Stimulated activated CD4-positive, alpha-beta T cell treated with anti-CD3 and anti-CD28 coated beads, Interleukin-1b, Interleukin-23, amount 100 ng/mL, for 1 hour (primary cell): ENCODE measurements at places on chromosomes 7 and 10.

- no peak for DNase-seq
Measured at GRCh38 chr7:91379236-91379635, 115.0 kb downstream of the FZD1 start.

GRCh38 chr10:124694481-124695220 is 49.5 kb downstream of the FAM53B start:
- no peak for DNase-seq

GRCh38 chr7:6153646-6154541 is 118.5 kb downstream of the CYTH3 start:
- no peak for DNase-seq

DNA sequence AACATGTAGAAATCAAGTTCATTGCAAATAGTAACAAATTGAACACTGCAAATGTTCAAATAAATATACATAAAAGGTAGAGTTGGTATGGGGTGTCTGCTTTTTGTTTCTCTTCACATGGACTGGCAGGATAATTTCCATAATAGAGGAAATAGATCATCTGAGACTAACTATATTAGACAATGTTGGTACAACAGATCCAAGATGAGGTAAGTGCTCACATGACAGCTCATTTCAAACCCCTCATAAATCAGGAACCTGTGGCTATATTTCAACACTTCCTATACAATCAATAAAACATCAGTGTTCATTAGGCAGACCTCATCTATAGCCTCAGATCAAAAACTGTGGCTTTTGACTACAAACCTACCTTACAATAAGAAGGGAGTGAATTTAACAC is 469.1 kb downstream of the GRM8 start:
- no peak for DNase-seq

DNA sequence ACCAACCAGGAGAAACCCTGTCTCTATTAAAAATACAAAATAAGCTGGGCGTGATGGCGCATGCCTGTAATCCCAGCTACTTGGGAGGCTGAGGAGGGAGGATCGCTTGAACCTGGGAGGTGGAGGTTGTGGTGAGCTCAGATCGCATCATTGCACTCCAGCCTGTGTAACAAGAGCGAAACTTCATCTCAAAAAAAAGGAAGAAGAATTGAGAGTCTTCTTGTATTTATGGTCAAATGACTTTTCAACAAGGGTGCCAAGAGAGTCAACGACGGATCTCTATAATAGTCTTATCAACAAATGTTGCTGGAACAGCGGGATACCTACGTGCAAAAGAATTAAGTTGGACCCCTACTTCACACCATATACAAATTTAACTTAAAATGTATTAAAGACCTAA is 21.6 kb upstream of the JAZF1 start:
- DNase-seq: no peak

DNA sequence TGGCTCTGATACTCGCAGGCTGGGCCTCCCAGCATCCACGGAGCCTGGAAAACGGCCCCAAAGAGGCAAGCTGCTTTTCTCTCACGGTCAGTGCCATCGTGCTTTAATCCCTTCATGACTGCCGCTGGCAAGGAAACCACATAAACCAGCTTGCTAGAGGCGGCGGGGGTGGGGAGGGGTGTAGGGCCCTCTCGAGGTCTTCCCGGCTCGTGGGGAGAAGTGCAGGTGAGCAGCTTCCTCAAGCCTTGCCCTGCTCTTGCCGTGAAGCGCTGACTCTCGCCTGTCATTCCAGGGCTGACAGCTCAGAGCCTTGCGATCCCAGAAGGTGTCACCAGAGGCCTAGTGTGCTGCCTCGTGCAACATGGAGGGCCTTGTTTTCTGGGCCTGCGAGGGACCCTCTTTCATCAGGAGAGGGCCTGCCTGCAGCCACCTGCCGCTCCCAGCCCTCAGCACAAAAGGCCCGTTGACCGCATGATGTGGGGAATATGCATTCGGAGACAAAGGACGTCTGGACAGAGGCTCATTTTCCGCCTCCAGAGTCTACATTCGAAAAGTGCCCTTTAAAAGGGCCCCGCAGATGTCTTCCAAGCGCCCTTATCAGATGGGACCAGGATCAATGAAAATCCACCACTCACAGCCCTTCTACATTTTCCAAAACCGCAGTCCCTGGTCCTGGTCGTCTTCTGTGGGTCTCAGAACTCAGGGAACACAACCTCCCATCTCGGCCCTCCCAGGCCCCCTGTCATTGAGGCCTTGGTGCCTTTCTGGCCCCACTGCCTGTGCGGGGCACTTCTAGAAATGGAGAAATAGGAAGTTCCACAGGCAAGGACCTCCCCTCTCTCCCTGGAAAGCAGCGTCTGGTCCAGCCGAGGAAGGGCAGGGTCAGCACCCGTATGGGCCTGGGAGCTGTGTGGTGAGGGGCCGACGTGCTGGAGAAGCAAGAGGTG is 58.7 kb downstream of the ZRANB1 start:
- DNase-seq: no peak

DNA sequence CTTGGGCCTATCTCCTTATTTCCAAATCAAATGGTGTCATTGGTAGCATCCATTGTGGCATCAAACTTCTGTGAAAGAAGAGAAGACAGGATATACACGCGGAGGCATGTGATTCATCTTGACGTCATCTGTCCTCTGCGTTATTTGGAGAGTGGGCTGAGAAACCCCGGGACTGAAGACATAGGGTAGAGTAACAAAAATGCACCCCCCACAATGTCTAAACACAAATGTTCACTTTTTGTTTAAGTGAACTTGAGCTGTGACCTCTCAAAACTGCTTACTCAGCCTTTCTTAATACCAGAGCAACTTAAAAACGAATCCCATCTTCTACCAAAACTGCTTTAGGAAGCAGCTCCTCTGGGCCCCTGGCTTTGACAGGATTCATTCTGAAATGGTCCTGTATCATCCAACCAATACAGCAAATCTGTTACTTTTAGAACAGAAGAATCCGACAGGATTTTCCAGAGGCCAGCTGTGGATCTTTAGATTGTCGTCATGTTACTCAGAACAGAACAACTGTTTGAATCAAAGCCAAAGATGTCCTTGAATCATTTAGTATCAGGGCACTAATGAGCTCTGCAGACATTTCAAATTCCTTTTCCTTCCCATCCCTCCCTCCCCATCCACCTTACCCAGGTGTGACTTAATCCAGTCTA is 438.1 kb downstream of the SUGCT start:
- no peak for DNase-seq

DNA sequence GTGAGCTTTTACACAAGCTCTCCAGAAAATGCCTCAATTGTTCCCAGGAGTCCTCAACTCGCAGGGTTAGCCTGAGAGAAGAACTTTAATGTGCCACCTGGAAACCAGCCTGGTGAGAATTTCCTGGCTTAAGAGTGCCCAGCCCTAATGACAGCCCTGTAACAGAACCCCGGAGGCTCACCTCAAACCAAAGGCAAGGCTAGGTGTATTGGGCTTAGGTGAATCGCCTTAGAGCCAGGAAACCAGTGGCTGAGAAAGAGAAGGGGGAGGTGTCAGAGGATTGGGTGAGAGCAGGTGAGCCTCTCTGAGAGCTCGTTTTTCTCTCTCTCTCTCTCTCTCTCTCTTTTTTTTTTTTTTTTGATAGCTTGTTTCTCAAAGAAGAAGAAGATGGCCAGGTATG is 7.3 kb downstream of the OCM2 start:
- DNase-seq: no peak

GRCh38 chr7:14385074-14385473 is 395.6 kb upstream of the ETV1 start:
- no peak for DNase-seq

- no peak for DNase-seq
Measured at GRCh38 chr7:149071182-149071635, 19.3 kb downstream of the ZNF786 start.

DNA sequence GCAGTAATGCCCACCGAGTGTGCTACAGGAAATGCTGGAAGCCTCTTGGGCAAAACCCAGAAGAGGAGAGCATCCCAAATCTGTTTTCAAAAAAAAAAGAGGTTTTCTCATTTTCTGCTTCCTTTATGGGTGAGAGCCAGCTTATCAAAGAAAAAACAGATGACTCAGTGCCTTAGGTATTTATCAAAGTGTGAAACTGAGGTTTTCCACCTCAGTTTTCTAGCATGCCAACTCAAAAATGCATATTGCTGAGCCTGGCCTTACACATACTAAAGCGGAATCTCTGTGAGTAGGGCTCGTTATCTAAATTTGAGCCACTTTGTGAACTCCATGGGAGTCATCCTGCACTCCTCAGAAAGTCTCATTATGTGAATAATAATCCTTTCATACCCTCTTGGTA is 705.1 kb downstream of the SUGCT start:
- no peak for DNase-seq

- DNase-seq: no peak
Measured at GRCh38 chr10:127485153-127485857, 63.8 kb upstream of the NPS start.

DNA sequence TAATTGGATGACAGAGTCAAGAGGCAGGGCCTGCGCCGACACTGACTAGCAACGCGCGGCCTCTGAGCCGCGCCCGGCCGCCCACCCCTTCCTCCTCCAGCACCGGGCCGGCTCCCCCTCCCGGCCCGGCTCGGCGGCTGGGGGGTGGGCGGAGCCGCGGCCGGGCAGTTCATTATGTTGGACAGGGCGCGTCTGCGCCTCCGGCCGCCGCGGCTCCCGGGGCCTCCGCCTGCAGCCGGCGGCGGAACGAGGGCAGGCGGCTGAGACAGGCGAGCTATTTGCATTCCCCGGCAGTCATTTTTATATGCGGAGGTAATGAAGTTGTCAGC is 106.7 kb downstream of the SNX10 start:
- DNase-seq: no peak

DNA sequence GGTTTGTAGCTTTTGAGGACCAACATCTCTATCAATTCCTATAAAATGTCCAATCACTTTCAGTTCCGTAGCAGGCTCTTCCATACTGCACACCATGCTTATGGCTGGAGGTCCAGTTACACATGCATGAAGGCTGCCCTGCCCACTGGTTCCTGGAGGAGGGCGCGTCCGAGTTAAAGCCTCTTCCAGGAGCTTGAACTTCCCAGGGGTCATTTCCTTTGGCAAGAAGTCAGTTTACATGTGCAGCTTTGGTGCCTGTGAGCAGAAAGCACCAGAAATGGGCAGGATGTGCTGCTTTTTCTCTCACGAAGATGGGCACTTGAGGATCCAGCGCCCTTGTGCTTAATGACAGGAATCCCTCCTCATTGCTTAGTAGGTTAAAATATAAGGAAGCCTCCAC is 17.6 kb upstream of the PHYH start:
- no peak for DNase-seq

- DNase-seq: no peak
Measured at GRCh38 chr10:78955206-78955605, 113.6 kb upstream of the ZMIZ1 start.

DNA sequence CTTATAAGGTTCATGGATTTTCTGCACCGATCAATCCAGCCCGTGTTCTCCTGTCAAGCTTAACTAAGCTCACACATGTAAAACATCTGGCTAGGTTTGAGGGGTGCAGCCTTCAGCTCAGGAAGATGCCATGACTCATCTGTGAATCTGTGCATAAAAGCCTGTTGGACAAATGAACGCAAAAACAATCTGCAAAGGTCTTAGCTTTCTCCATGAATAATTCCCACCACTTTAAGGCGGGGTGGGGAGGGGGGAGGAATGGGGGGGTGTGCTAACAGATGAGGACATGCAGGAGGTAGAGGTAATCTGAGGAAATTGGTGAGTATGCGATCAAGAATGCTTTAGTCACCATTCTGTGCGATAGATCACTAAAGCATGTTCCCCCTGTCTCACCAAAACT is 4.8 kb downstream of the DOCK4 start:
- DNase-seq: no peak

- DNase-seq: no peak
Measured at GRCh38 chr7:31850066-31850465, 163.1 kb downstream of the PPP1R17 start.

DNA sequence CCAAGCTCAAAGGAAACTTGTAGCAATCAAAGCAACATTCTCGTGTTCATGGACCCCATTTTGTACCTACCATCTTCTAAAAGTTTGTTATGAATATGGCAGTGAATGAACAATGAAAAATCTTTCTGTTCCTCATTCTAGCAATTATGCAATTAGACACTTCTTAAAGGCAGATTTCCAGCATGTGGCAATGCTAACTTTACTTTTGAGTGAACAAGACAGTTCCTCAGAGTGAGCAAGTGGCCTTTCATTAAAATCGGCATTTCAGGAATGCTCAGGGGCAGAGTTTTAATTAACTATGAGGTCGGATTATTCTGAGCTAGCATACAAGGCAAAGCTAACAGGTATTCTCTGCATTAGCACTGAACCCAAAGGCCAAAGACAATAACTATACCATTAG is 48.4 kb upstream of the NFE2L3 start:
- DNase-seq: no peak

GRCh38 chr10:127614484-127615017 is 65.4 kb downstream of the NPS start:
- DNase-seq: no peak

DNA sequence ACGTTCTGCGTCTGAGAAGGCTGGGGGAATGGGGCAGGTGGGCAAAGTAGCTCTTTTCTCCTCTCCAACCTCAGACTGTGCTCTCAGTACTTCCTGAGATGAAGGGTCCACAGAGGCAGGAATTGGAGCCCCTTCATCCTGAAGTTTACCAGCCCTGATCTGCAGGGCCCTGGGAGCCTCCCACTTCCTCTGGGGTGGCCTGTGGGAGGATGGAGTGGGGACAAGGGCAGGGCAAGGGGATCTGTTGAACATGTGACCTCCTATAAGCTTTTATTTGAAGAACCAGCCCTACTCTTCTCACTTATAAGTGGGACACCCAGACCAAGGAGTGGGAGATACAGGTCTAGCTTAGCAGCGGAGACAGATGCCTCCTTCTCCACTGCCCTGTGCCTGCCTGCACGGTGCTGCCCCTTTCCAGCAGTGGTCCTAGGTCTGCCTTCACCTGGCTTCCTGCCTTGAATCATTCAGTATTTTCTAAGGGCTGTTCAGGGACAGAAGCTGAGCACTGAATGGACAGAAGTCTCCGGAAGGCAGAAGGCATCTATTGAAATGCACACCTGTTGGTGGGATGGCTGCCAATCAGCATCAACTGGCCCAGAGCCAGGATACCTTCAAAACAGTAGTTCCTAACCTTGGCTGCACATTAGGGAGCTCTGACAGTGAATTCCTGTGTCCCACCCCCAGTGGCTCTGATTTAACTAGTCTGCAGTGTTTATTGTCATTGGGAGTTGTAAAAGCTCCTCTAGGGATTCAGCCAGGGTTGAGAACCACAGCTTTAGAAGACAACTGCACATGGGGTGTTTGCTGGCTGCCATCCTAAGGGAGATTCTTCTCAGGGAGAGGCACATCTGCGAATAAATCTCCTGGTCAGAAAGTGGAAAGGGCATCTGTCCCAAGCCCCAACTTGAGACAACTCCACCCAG is 2.7 kb upstream of the ARHGAP22 start:
- DNase-seq: no peak

GRCh38 chr10:17648243-17649035 is 4.5 kb downstream of the STAM start:
- DNase-seq: no peak
